ENCODE measurements at places on chromosomes 5 and 9. TPM values are rescaled to one million over a fixed set of nuclear protein-coding genes. Genes with fewer than 3 reads are reported as not detected.

Gene STC2
- 2.5 TPM for polyA plus RNA-seq

Gene TLX3
- not detected for polyA plus RNA-seq

Gene SH3GL2
- not detected for polyA plus RNA-seq

Gene SLCO4C1
- polyA plus RNA-seq, result not detected

Gene PCDHB7
- not detected for polyA plus RNA-seq

Gene FBP2
- not detected for polyA plus RNA-seq

Gene ACSL6
- not detected for polyA plus RNA-seq

- no peak for DNase-seq
- H3K36me3 ChIP-seq, result no peaks in the 10 kb centered on the region
- no peaks in the 10 kb centered on the region for H3K4me1 ChIP-seq
- no peak overlapping the region for H3K4me3 ChIP-seq
Measured at GRCh38 chr5:178902849-178903248, 7.1 kb downstream of the ZFP2 start.

DNA sequence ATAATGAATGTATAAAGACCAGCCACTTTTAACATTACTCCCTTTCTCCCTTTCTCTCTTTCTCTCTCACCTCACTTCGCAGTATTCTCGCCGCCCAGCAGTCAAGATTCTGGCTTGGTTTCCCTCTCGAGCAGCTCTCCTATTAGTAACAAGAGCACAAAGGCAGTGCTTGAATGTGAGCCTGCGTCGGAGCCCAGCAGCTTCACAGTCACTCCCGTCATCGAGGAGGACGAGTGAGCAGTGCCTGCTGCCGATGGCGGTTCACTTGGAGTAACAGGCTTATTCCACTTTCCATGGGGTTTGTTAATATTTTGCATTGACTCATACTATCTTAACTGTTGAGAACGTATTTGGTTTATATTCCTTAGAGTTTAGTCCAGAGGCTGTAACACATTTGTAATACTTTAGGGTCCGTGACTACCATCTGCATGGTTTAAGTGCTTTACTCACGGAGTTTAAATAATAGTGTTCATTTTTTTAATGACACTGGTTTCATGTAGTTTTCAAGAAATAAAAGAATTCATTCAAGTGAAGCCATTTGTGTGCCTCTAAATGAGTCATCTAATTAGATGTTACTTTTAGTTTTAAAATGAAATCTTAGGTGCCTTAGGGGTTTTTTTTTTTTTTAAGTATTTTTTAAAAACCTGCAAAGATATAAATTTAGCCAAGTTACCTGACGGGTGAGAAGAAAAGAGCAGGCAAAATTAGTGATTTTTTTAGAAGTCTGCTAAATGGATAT, 8.4 kb upstream of the DMRT3 start:
- H3K27ac ChIP-seq, result no peak overlapping the region
- no peaks in the 10 kb centered on the region for H3K4me1 ChIP-seq
- H3K36me3 ChIP-seq, result no peaks in the 10 kb centered on the region
- no peak overlapping the region for H3K4me3 ChIP-seq
- no peak for DNase-seq

DNA sequence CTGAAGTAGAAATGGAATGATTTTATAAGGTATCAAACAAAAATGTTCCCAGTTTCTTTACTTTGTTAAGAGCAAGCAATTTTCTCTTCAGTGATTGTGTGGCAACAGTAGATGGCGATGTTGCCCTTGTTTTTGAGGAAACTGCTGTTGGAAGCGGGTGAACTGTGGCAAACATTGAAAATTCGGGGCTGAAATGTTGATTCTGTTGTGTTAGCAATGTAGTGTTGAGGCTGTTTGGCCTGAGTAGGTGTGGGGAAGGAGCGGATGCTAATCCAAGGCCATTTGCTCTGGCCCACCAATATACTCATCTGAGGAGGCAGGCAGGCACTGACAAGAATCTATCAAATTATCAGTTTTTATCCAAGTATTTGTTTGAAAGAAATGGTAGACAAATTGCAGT, 129.8 kb downstream of the SLC12A2 start:
- no peak overlapping the region for H3K4me3 ChIP-seq
- no peaks in the 10 kb centered on the region for H3K4me1 ChIP-seq
- DNase-seq, result no peak
- H3K27ac ChIP-seq, result no peak overlapping the region

DNA sequence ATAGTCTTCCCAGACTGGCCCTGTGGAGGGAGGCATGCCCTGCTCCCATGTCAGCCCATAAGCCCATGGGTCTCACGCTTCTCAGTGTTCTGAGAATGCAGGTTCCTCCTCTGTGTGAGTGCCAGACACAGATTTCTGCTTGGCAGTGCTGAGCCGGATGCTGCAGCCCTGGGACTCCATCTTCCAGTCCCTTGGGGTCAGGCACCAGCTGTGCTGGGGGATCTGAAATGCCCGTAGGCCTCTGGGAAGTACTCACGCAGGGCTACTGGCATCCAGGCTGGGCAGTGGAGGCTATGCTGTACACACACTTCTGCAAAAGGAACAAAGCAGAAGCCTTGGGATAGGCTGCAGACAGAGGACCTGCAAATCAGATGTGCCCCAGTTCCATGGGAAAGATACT, 1944.6 kb downstream of the EFNA5 start:
- H3K36me3 ChIP-seq, result no peaks in the 10 kb centered on the region
- no peaks in the 10 kb centered on the region for H3K4me1 ChIP-seq
- no peak overlapping the region for H3K4me3 ChIP-seq
- no peaks in the 10 kb centered on the region for H3K27me3 ChIP-seq
- DNase-seq, result no peak

- no peaks in the 10 kb centered on the region for H3K36me3 ChIP-seq
- H3K27ac ChIP-seq, result no peak overlapping the region
- H3K27me3 ChIP-seq, result no peaks in the 10 kb centered on the region
Measured at GRCh38 chr9:100111235-100111634, 12.2 kb downstream of the INVS start.

GRCh38 chr5:9497347-9497746, 48.5 kb downstream of the SEMA5A start:
- no peak overlapping the region for H3K4me3 ChIP-seq
- H3K4me1 ChIP-seq, result peaks cover 4% of the 10 kb centered on the region
- no peak overlapping the region for H3K27ac ChIP-seq
- H3K27me3 ChIP-seq, result no peaks in the 10 kb centered on the region
- H3K36me3 ChIP-seq, result no peaks in the 10 kb centered on the region

DNA sequence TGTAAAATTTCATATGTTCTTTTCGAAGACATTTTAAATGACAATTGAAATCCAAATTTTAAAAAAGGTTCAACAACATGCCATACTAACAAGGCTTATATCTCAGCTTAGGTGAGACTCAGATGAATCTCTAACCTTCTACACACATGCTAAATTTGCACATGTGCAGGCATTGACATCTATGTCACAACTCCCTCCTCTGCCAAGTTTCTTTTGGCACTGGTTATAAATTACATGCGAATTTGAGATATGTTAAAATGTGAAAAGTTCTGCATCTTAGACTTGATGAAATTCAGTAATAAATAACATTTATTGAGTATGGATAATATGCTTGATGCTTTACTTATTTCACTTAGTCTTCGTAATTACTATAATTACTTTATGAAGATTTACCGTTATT, 234.3 kb downstream of the TLE4 start:
- H3K36me3 ChIP-seq, result no peaks in the 10 kb centered on the region
- H3K27ac ChIP-seq, result no peak overlapping the region
- no peak overlapping the region for H3K4me3 ChIP-seq
- H3K4me1 ChIP-seq, result no peaks in the 10 kb centered on the region

DNA sequence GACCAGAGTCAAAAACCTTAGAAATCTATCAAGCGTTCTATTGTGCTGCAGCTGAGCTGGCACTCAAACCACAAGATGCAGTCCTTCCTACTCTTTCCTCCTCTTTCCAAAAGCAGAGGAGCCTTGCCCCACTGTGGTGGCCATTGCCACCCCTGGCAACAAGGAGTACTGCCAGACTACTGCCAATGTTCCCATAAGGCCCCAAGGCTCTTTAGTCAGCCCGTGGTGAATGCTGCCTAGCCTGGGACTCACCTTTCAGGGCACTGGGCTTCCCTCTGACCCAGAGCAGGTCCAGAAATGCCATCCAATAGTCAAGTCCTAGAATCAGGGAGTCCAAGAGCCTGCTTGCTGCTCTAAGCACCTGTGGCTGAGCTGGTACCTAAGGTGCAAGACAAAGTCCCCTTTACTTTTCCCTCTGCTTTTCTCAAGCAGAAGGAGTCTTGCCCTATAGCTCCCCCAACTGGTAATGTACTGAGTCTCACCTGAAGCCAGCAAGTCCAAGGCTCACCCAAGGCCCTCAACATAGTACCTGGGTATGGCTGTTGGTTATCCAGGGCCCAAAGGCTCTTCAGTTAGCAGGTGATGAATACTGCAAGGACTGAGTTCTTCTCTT, 219.4 kb downstream of the ATPSCKMT start:
- H3K36me3 ChIP-seq, result no peaks in the 10 kb centered on the region
- no peaks in the 10 kb centered on the region for H3K4me1 ChIP-seq
- H3K4me3 ChIP-seq, result no peak overlapping the region
- no peaks in the 10 kb centered on the region for H3K27me3 ChIP-seq
- H3K27ac ChIP-seq, result no peak overlapping the region

GRCh38 chr5:93161661-93162654, 419.1 kb downstream of the NR2F1-AS1 start:
- no peak overlapping the region for H3K27ac ChIP-seq
- H3K27me3 ChIP-seq, result no peaks in the 10 kb centered on the region
- no peak overlapping the region for H3K4me3 ChIP-seq
- H3K4me1 ChIP-seq, result no peaks in the 10 kb centered on the region
- no peak for DNase-seq
- H3K36me3 ChIP-seq, result no peaks in the 10 kb centered on the region

GRCh38 chr5:82991678-82992323, 85.4 kb downstream of the TMEM167A start:
- no peaks in the 10 kb centered on the region for H3K4me1 ChIP-seq
- H3K4me3 ChIP-seq, result no peak overlapping the region
- no peaks in the 10 kb centered on the region for H3K36me3 ChIP-seq
- H3K27me3 ChIP-seq, result no peaks in the 10 kb centered on the region

GRCh38 chr5:122941737-122942136, 94.8 kb downstream of the PPIC start:
- no peak overlapping the region for H3K4me3 ChIP-seq
- H3K27ac ChIP-seq, result no peak overlapping the region
- no peaks in the 10 kb centered on the region for H3K27me3 ChIP-seq
- no peaks in the 10 kb centered on the region for H3K36me3 ChIP-seq
- no peak for DNase-seq
